ENCODE measurements at places on chromosomes 13 and 19. TPM values are rescaled to one million over a fixed set of nuclear protein-coding genes. Genes with fewer than 3 reads are reported as not detected.
A peak's percentile ranks its signal among the peaks of the same experiment; 100 is the strongest.

The WDR62 gene
- total RNA-seq = 33.2 TPM

The LATS2 gene
- total RNA-seq = 9.2 TPM

The ZNF486 gene
- total RNA-seq = 8.4 TPM

The QPCTL gene
- total RNA-seq = 13.6 TPM

The HIF3A gene
- total RNA-seq = not detected

The VSTM2B gene
- not detected for total RNA-seq

The TTC9B gene
- total RNA-seq = not detected

The DACH1 gene
- not detected for total RNA-seq

The IGFL2 gene
- not detected for total RNA-seq

The POU4F1 gene
- total RNA-seq = 0.35 TPM

The KLHL1 gene
- not detected for total RNA-seq

DNA sequence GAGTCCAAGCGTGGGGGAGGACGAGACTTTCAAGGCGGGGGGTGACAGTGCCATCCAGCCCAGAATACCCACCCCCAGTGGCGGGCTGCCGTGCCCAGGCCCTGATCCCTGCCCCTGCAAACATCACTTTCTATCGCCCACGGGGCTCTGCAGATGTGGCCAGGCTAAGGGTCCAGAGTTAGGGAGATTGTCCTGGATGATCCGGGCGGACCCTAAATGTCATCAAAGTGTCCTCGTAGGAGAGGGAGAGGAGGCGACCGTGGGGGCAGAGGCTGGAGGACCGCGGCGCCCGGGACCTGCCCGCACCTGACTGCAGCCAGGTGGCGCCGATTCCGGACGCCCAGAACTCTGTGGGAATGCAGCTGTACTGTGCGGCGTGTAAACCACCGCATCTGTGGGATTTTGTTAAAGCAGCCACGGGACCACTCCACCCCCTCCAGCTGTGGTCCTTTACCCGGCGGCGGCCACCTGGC lies 32.4 kb downstream of the GJA3 start:
- peak; percentile 9 for ATAC-seq

- ATAC-seq = no peak
Observed at GRCh38 chr13:73939071-73939380, 195.2 kb downstream of the KLF12 start.

DNA sequence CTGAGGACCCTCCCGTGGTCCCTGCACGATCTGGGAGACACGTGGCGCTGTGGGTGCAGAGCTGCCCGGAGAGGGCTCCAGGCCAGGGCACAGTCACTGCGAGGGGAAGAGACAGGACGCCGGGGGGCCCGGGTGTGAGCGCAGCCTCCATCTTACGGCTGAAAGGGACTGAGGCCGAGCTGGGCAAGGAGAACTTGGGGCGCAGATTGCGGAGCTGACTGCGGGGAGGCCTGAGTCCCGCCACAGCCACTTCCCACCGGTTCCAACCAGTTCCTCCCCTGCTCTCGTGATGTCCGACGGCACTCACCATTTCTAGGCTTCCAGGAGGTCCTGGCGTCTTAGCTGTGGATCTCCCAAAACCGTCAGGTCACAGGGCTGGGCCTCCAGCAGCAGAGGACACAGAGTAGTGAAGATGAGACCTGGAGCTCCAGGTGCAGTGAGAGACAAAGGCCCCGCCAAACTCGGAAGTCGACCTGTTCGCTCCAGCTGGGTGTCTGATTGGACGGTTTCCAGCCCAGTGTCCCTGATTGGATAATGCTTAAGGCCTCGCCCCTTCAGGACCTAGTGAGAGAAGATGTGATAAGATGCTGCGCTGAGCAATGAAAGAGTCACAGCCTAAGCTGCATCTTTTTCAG lies 4.8 kb upstream of the ZNF253 start:
- peak; percentile 69 for ATAC-seq

DNA sequence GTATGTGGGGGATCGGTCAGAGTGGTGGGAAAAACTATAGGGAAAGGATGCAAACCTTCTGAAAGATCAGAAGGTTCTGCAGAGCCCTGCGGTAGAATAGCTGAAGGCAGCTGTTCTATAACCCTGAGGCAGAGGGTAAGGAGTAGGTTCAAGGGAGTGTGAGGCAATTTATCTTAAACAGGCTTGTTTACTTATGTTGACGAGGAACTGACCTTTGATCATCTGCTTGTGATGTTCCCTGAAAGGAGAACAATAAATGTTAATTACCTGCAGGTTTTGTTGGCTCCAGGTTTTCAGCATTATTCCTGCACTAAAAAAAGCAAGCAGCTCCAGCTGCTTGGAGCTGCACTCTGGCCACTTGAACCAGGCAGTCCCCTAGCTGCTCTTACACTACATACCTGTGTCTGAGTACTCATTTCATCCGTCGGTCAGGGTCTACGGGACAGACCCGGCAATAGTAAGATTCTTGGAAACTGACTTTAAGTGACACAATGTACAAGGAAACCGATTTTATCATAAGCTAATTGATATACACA lies 202.1 kb downstream of the TBC1D4 start:
- ATAC-seq = no peak

DNA sequence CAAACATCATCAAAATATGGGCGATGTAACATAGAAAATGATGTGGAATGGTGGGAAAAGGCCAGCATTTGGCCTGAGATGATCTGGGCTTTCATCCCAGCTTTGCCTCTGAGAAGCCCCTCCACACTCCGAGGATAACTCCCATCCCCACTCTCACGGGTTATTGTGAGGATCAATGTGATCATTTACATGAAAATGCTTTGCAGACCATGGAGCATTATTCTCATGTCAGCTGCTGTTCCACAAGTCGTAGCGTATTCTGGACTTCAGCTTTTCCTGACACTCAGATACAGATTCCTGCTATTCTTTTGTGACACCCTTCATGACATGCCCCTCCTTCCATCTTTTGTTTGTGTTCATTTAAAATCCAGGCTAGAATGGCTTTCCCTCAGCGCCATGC lies 86.5 kb downstream of the NUFIP1 start:
- ATAC-seq = no peak

DNA sequence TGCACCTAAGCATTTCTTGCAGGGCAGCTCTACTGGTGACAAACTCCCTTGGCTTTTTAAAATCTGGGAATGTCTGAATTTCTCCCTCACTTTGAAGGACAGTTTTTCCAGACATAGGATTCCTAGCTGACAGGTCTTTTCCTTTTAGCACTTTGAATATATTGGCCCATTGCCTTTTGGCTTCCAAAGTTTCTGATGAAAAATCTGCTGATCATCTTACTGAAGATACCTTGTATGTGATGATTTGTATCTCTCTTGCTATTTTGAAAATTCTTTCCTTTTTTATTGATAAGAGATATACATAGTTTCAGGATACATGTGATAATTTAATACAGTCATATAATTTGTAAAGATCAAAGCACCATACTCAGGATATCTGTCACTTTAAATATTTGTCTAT lies 211.1 kb downstream of the ZIC5 start:
- ATAC-seq = no peak

- ATAC-seq = peak; percentile 91
Observed at GRCh38 chr13:114339857-114340534, 25.7 kb downstream of the CHAMP1 start.

DNA sequence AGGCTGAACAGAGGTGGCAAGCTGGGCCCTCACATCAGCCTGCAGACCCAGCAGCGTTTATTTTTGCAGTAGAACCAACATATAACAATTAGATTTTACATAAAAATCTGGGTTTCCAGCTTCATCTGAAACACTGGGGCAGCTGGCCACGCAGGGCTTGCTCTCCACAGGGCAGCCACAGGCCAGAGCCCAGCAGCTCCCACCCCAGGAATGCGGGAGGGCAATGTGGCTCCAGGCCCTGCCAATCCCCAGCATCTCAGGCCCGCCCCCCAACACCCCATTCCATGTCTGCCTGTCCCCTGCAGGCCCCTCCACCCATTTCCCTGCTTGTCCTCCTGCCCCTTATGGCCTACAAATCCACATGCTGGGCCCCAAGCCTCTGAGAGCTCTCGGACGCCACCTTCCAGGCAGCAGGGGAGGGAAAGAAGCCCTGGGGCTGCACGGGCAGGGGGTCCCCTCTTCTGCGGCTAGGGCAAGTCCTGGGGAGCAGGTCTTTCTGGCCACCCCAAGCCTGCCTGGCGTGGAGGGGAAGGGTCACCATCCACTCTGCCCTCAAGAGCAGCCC lies 15.0 kb upstream of the VSTM2B start:
- ATAC-seq = no peak

GRCh38 chr13:30616927-30617314 lies 799 bp upstream of the USPL1 start:
- peak; percentile 50 for ATAC-seq

DNA sequence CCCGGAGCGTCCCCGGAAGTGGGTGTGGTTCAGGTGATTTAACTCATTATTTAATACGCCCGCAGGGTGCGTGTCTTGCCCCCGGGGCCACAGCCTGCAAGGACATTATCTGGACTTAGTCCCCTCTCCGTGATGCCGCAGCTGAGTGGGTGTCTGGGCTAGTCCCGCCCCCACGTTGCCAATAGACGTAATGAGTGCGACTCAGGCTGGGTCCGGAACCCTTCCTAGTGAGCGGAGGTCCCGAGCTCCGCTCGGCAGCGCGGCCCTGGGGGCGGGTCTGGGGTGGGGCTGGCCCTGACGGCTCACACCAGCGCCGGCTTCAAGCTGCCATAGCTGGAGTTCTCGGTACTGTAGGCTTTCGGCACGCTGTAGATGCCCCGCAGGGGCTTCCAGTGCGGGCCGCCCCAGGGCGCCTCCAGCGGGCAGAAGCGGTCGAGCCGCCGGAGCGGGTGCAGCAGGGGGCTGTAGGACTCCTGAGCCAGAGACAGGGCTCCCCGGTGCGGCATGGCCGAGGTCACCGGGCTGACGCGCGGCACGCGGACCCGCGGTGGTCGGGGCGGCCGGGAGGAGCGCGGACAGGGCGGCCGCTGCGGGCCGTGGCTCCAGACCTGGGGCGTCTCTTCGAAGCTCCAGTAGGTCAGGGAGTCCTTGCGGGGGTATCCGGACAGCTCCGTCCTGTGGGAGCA lies 918 bp upstream of the LHB start:
- ATAC-seq = peak; percentile 59

DNA sequence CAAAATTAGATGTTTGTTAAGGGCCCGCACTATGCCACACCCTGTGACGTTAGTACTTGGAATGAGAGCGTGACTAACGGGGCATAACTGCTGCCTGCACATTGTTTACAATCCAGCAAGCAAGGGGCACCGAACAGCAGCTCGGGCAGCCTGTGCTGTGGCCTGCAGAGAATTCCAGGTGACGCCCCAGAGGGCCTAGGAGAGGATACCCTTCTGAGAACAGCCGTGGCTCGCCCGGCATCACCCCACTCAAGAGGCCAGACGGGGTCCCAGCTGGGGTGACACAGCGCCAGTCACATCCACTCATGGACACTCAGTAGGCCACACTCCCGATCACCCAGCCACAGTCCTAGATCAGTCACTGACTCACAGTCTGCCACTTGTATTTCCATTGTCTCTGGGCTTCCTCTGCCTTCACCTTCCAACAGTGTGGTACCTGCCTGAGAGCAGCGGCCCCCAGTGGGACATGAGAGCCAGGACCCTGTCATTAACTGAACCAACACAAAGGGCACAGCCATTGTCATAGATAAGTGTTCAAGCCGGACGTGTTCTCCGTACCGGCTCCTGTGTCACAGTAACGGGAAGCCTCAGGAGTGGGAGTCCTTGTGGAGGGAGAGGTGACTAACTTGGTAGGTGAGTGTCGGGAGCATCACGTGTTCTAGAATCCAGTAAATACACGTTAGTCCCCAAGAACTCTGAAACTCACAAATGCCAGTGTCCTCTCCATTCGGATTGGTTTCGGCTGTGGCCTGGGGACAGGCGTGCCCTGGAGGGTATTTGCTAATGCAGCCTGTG lies 7.5 kb downstream of the ZNF331 start:
- ATAC-seq = no peak

GRCh38 chr13:48437371-48437770 lies 24.5 kb upstream of the LPAR6 start:
- no peak for ATAC-seq

GRCh38 chr13:76542176-76542575 lies 344.0 kb downstream of the KCTD12 start:
- ATAC-seq = no peak

- ATAC-seq = peak; percentile 60
Observed at GRCh38 chr13:25871389-25872125, 180.3 kb downstream of the SHISA2 start.

GRCh38 chr13:44768775-44769581 lies 192.8 kb upstream of the TSC22D1 start:
- peak; percentile 84 for ATAC-seq

DNA sequence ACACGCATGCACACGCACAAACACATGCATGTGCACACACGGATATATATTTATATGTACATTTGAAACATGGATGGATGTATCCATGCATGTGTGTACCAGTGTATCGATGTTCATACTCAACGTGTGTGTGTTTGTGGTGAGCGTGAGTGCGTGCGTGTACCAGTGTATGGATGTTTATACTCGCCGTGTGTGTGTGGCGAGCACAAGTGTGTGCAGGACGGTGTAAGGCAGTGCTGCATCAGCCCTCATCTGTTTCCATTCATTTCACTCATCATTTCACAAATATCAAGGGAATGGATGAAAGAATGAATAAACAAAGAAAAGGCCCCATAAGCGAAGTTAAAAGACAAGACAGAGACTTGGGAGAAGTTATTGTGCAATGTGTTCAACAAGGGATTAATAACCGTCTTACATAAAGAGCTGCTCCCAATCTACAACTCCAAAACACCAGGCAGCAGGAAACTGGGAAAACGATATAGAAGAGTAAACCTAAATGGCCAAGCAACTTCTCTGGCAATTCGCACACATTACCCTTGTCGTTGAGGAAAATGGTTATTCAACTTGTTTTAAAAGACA lies 21.7 kb upstream of the MIER2 start:
- no peak for ATAC-seq

DNA sequence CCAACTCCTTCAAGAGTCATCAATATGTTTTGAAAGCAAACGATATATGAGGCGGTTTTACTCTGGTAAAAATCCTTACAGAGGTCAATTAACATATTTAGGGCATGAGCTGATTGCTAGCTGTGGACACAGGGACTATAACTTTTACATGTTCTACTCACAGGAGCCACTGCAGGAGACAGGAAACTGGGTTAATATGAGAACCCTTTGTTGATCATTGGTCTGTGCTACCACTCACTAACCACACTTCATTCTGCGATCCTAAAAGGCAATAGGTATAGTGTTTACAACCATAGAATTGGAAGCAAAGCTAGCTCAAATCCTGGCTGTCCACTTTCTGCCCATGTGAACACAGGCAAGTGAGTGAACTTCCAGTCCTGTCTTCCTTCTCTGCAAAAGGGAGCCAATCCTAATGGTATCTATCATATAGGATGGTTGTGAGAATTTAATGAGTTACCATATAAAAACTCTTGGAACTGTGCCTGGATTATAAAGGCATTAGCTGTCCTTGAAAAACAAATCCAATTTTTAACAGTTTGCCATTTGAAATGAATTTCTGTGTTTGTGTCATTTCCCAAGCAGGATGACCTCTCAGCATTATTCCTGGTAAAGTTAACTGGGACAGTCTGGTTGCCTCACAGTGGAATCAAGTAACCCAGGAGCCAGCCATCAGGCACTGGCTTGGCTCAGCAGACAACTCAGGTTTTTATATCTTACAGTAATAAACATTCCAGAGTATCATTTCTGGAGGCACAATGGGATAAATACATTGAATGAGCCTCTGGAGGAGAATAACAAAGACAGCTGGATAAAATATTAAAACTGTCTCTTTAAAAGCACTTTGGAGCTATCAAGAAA lies 29.8 kb upstream of the RAP2A start:
- ATAC-seq = no peak

GRCh38 chr13:73088332-73088935 lies 29.6 kb downstream of the KLF5 start:
- no peak for ATAC-seq

- no peak for ATAC-seq
Observed at GRCh38 chr13:107824635-107825034, 390.7 kb downstream of the LIG4 start.

GRCh38 chr13:109803825-109804224 lies 17.4 kb upstream of the IRS2 start:
- no peak for ATAC-seq

Measured in activated T-helper 17 cell treated with anti-CD3 and anti-CD28 coated beads, Interleukin-2, amount 50 U/mL, for 72 hours (primary cell).